NCI-H526 (cell line): ENCODE measurements at places on chromosomes 5 and 9.

DNA sequence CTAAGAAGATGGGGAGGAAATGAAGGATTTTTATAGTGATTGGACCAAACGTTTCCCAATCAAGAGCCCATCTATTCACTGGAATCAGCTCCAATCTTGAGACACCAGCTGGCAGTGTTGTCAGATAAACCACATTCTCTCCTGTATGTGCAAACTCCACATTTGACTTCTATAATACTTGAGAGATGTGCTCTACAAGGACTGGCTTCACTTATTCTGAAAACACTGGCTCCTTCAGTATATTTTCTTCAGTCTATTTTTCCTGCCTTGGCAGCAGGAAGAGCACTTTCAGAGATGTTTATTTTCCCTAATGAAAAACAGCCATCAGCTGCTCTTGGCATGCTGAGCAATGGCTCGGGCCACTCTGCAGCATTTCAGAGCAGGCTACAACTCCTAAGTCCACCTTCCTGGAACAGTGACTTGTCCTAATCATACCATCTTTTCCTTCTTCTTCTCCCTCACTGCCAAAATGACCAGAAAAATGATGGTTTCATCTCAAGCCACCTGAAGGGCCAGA lies 96.9 kb upstream of the FSTL4 start:
- DNase-seq, result no peak

- no peak for DNase-seq
Measured at GRCh38 chr9:129932303-129933151, 97.3 kb downstream of the USP20 start.

GRCh38 chr5:123611406-123611709 lies 99.4 kb downstream of the CSNK1G3 start:
- no peak for DNase-seq

DNA sequence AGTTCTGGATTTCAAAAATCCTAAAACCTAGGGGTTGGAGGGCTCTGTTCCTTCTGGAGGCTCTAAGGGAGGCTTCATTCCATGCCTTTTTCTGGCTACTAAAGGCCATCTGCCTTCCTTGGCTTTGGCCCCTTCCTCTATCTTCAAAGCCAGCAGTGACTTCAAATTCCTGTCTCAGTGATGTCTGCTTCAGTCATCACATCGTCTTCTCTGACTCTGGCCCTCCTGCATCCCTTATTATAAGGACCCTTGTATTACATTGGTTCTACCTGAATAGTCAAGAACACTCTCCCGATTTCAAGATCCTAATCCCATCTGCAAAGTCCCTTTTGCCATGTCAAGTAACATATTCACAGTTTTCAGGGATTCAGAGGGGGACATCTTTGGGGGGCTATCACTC lies 60.3 kb downstream of the GNA14 start:
- no peak for DNase-seq

DNA sequence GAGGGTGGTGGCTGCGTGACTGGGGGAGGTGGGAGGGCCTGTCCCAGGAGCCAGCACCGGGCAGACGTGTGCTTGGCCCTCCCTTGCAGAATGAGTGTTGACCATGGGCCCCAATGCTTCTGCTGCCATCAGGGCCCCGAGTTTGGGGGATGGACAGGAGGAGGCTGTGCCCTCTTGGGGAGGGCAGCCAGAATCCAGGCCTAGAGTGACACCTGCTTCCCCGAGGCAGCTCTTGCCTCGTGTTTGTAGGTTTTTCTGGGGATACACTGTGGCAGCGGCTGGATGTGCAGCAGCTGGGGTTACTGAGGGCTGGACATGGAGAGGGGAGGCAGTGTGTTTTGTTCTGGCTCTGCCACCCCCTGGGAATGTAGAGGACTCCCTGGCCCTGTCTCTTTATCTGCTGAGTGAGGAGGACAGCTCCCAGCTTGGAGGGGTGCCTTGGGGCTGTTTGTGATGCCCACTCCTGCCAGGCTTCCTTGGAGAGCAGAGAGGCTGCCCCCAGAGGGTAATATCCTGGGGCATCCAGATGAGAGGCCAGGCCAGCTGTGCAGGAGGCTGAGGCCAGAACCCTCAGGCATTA lies 22.7 kb downstream of the WNK2 start:
- DNase-seq, result no peak

DNA sequence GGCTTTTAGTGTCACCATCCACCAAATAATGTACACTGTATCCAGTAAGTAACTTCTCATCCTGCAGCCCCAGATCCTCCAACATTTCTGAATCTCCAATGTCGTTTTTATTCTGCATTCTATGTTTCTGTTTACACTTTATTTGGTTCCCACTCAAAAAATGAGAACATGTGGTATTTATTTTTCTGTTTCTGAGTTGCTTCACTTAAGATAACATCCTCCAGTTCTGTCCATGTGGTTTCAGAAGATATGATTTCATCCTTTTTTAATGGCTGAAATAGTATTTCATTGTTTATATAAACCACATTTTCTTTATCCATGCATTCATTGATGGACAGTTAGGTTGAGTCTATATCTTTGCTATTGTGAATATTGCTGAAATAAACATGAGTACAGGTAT lies 677.3 kb upstream of the FTMT start:
- DNase-seq, result no peak

GRCh38 chr9:70145981-70146380 lies 102.3 kb downstream of the MAMDC2 start:
- DNase-seq, result no peak

DNA sequence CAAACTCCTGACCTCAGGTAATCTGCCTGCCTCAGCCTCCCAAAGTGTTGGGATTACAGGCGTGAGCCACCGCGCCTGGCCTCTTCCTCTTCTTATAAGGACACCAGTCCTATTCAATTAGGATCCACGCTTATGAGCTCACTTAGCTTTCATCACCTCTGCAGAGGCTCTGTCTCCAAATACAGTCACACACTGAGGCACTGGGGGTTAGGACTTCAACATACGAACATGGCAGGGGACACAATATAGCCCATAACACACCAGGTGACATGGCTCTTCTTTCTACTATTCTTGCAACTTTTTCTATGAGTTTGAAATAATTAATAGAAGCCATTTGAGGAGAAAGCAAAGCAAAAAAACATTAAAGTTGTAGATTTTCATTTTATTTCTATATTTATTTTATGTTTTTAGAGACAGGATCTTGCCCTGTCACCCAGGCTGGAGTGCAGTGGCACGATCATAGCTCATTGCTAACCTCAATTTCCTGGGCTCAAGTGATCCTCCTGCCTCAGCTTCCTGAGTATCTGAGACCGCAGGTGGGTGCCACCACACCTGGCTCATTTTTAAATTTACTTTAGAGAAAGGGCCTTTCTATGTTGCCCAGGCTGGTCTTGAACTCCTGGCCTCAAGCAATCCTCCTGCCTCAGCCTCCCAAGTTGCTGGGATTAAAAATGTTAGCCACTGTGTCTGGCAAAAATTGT lies 6.0 kb upstream of the PRRT1B start:
- DNase-seq, result no peak

GRCh38 chr9:110932863-110933262 lies 105.4 kb downstream of the LPAR1 start:
- no peak for DNase-seq

GRCh38 chr9:78644359-78644758 lies 347.4 kb downstream of the PSAT1 start:
- DNase-seq, result no peak

GRCh38 chr5:170362656-170363055 lies 26.5 kb downstream of the KCNMB1 start:
- no peak for DNase-seq

DNA sequence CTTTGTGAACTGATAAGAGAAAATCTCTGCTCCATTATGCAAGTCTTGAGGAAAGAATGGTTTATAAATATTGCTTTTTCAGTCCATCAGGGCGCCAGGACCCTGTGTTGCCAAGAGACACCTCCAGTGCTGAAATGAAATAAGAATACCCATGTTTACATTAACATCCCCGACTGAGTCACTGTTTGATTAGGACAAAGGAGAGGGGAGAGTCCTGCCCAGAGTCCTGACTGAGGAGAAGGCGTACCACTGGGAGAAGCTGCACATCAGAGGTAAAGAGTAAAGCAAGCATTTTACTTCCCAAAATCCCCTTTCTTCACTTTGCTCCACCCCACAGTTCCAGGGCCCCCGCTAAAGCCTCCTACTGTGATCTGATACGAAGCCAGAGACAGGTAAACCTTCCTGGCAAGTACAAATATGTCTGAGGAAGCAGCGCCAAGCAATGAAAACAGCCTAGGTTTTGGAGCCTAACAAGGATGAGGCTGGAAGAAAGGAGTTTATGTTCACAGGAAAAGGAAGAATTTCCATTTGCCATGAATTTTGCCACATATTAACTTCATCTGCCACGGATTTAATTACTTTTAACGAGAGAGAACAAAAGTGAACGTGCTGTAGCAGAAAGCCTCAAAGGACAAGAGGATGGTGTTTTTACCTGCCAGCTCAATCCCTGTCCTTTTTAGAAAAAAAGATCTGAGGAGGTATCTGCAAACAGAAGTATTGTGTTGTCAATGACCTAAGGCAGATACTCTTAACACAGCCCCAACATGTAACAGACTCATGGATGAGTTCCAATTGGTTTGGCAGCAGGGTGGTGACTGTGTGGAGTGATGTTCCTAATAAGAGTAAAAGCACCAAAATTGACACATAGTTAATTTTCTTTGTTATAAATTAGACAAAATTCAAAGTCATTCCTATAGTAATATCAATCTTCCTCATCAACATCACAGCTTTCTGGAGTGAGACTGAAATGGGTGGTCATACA lies 209.4 kb upstream of the TLE4 start:
- no peak for DNase-seq

DNA sequence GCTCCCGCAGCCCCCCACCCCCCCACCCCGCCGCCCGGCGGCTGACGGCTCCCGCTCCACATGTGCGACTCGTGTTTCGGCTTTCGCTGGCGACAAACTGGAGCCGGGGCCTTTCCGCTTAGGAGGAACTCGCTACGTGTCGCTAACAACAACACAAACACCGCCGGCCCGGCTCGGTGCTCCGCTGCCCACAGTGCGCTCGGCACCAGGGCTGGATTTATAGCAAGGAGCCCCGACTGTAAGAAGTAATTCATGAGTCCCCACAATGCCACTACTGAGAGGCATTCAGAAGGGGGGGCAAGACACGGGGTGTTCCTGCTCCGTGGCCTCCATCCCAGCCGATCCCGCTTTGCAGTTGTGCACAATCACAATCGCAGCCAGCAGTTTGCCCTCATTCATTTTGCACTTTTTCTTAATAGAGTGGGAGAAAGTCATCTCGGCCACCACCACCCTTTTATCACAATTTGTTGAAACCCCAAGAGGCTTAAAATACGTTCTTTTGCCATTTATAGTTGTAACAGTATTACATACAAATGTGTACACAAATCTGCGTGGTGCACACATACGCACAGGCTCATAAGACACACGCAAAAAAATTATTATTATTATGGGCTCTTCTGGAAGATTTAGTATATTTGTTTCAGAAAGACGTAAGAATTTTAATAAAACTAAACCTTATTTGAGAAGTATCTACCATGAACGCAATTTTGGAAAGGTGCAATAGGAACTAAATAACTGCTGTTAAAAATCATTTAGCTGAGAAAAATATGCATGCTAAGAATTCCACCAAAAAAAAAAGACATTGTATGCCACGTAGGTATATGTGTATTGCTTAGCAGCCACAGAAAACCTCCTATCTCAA lies 48.1 kb downstream of the EBF1 start:
- DNase-seq, result no peak

GRCh38 chr5:95996904-95997723 lies 35.5 kb upstream of the ELL2 start:
- no peak for DNase-seq

- no peak for DNase-seq
Measured at GRCh38 chr9:133277467-133277866, 2.5 kb upstream of the ABO start.

DNA sequence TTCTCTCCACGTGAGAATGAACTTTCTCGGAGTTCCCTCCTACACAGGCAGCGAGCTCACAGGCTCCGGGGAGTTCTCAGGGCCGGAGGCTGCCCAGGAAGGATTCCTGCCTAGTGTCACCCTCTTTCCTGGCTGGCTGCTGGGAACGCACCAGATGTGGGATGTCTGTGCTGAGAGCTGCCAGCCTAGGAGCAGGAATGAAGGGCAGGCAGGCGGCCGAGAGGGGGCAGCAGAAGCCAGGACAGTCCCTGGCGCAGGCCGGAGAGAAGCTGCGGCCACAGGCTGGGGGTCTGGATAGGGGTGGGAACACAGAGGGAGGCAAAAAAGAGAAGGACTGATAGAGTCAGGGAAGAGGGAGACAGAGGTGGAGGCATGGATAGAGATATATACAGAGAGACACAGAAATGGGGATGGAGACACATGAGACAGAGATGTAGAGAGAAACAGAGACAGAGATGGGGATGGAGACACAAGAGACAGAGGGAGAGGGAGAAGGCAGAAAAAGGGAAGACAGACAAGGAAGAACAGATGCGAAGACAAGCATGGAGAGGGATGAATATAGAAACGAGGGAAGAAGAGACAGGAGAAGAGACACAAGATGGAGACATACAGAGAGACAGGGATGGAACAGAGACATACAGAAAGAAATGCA lies 25.3 kb upstream of the ENHO start:
- peak; percentile 75 for DNase-seq

DNA sequence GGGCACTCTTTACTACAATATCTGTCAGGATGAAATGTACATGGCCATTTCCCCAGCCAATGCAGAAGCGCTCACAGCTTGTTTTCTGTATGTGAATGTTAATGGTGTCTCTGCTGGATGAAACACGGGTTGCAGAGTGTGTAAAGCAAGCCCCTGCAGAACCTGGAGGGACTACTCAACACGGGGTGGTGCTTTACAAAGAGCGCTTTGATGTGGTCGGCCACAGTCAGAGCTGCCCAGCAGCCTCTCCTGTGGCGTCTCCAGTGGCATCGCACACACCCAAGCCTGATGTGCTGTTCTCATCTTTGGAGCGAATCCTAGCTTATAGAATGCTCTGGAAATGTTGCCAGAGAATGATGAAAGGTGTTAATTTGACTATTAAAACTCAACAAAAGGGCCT lies 162.7 kb upstream of the NFIL3 start:
- DNase-seq, result no peak
